Central memory CD4-positive, alpha-beta T cell (primary cell): ENCODE measurements at places on chromosomes 1 and 21.
A peak's percentile ranks its signal among the peaks of the same experiment; 100 is the strongest.

DNA sequence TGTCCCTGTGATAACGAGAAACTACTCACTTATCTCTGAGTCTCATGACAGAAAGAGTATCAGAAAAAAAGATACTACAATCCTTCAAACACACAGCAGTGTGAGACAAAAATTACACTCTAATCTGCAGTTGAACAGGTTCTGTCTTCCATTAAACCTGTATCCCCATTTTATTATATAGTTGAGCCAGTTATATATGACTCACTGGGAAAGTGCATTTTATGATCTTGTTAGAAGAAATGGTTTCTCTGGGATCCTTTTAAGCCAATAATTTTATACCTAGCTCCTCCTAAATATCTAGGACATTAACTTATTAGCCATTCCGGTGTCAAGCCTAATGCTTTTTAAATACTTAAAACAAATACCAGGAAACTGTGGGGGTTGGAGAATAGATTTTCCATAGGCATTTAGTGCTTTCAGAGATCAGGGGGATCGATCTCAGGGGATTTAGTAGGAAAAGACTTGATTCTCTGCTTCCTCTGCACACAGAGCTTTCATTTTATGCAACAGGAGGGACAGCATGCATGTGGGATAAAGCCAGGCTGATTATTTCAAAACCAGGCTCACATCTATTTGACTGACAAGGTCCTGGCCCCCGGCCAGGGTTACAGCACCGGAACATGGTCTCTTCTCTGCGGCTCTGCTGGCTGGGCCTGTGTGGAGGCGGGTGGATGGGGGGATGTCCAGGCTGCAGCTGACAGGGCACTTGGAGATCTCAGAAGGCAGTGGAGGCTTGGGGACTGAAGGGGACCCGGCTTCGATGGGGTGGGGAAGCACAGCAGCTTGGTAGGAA lies 310.6 kb downstream of the DISC1 start:
- no peak for DNase-seq

DNA sequence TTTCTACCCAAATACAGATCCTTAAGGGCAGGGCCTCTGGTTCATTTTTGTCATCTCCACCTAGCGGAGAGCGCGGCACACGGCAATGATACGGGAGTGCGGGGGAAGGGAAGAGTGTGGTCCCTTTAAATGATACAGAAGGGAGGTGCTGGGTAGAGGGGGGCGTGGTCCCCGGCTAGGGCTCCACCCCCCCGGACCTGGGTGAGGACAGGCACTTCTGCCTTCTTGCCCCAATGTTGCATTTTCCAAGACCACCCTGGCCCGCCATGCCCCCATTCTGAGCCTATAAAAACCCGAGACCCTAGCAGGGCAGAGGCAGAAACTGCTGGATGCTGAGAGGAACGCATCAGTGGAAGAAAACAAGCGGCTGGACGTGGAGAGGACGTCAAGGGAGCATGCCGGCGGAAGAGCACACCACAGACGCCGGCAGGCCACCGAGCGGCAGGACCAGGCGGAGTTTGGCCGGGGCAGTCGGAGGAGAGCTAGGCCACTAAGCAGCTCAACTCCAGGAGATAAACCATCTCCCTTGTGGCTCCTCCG lies 30.0 kb downstream of the LRRC3 start:
- DNase-seq, result peak; percentile 47

DNA sequence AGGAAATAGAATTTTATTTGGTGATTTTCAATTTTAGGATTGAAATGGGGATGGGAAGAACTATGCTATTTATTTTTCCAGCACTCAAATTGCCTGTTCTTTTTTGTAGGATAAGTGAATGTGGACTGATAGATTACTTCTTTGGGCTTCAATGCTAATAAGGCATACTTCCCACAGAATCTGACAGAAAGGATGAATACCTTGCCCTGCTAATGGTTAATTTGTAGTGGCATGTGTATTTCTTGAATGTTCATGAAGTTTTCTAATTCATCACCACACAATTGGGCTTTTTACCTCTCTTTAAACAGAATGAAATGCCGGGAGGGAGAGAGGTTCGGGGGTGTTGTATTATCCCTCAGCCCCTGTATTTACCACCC lies 369.1 kb upstream of the ADGRL2 start:
- no peak for DNase-seq

DNA sequence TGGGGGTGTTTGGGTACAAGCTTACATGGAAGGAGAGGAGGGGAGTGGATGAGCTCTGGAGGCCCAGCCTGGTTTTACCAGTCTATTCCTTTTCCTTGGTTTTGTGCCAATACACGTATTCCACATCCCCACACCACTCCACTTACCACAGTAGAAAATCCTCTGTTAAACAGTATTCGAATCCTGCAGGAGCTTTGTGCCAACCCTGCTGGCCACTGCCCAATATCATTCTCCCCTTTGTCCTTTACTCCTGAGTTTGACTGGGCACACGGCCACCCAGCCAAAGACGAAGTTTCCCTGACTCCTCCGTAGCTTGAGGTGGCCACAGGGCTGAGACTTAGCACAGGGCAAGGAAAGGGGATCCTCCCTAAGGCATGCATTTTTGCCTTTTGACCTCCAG lies 61.6 kb downstream of the TMCO4 start:
- no peak for DNase-seq

GRCh38 chr1:161367684-161368400 lies at the start of gene CFAP126:
TSS of gene CFAP126 (minus strand) at chr1:161367876. CDS start at chr1:161367868, 8 bp downstream.
- DNase-seq, result peak; percentile 69

DNA sequence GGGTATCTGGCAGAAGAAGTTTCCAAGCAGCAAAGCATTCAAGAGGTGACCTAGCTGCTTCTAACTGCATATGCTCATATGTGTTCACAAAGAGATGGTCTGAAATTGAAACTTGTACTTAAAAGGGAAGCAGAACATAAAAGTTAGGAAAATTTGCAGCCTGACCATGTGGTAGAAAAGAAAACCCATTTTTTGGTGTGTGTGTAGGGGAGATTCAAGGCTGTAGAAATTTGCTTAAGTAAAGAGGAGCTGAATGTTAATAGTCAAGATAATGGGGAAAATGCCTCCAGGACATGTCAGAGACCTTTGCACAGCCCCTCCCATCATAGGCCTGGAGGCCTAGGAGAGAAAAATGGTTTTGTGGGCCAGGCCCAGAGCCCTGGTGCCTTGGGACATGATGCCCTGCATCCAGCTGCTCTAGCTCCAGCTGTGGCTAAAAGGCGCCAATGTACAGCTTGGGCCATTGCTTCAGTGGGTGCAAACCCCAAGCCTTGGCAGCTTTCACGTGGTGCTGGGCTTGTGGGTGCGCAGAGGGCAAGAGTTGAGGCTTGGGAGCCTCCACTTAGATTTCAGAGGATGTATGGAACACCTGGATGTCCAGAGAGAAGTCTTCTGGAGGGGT lies 54.9 kb downstream of the DHRS3 start:
- DNase-seq, result no peak

- DNase-seq, result no peak
Measured at GRCh38 chr1:30447701-30448100, 275.7 kb downstream of the MATN1 start.

GRCh38 chr1:116947092-116947860 lies 37.6 kb downstream of the PTGFRN start:
- DNase-seq, result no peak

DNA sequence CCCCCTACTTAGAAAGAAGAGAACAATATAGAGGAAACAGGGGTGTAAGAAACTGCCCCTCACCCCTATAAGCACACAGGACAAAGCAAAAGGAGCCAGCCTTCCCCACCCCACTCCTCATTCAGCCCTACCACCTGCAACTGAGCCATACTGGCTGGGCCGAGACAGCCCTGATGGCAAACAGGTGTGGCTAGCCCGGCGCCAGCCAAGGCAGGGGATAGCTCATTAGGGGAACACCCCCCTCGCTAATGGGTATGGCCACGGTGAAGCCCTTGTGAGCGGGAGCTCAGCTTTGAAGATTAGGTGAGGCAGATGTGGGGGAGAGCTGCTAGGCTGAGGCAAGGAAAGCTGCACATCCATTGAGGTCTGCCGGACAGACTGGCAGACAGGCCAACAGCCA lies 65.5 kb downstream of the ERI3 start:
- DNase-seq, result no peak

DNA sequence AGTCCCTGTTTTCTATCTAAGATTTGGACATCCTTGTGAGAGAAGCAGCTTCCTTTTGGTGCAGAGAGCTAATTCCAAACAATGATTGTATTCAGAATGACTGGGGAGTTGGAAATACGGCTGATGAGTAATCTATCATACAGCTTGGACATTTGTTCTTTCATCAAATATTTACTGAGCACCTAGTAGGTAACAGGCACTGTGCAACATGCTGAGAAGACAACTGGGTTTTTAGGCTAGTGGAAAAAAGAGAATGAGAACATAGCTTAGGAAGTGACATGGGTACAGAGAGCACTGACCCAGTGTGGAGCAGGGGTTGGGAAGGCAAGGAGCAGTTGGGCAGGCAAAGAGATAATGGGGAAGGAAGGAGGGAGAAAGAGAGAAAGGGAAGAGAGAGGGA lies 87.5 kb downstream of the TBX19 start:
- DNase-seq, result no peak

GRCh38 chr21:24280596-24280995 lies 1326.7 kb downstream of the MRPL39 start:
- DNase-seq, result no peak

- no peak for DNase-seq
Measured at GRCh38 chr1:216323344-216323743, 99.9 kb downstream of the USH2A start.

GRCh38 chr1:156750191-156750672 lies 1.2 kb downstream of the HDGF start:
- DNase-seq, result no peak

GRCh38 chr1:60066001-60066400 lies 7.6 kb downstream of the C1orf87 start:
- no peak for DNase-seq
